ENCODE measurements at places on chromosomes 6 and 20.
A peak's percentile ranks its signal among the peaks of the same experiment; 100 is the strongest.

- DNase-seq = no peak
These were observed 52.9 kb upstream of the MLN start for GRCh38 chr6:33856655-33857054.

- DNase-seq = peak; percentile 88
These were observed at the start of gene PPIL1 for GRCh38 chr6:36874443-36875249. Gene PPIL1, minus strand, starts transcription at chr6:36874803. Its CDS starts 31 bp downstream, at chr6:36874772.

DNA sequence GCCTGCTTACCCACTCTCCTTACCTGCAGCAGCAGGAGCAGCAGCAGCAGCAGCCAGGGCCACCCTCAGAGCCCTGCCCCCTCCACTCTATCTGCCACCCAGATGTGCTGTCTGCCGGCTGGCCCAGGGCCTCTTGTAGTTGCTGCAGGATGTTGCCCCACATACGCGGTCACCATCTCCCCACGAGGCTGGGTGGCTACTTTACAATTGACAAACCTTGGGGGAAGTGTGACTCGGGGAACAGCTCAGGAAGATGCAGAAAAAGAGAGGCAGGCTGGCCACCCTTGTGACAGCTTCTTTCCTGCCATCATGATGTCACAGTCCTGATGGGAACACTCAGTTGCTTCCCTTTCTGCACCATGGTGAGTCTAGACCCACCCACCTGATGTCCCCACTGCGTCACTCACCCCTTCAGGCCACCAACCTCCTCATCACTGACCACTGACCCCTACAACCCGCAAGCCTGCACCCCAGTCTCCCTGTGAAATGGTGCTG is 14.5 kb downstream of the TREM1 start:
- DNase-seq = no peak

- DNase-seq = peak; percentile 3
These were observed 141.3 kb upstream of the CARMIL1 start for GRCh38 chr6:25137916-25138232.

GRCh38 chr6:142613981-142614380 is 312.2 kb downstream of the ADGRG6 start:
- DNase-seq = no peak

GRCh38 chr20:56793916-56794315 is 164.8 kb downstream of the TFAP2C start:
- DNase-seq = no peak

DNA sequence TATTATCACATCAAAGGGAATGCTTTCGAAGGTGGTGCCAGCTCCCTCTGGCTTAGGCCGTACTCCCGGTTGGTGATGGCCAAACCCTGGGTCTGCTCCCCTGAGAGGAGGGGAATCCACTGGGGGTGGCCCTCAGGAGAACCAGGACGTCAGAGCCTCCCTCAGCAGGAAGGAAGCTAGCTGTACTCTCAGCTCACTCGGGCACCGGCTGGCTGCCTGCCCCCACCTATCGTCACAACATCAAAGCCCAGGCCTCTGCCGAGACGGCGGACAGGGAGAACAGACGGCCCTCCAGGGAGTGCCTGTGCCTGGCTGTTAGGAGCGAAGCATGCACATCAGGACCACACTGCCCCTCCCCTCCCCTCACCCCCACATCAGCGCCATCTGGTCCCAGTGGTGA is 9.2 kb upstream of the PGC start:
- no peak for DNase-seq

- no peak for DNase-seq
These were observed 60.7 kb upstream of the SYNCRIP start for GRCh38 chr6:85703406-85703805.

DNA sequence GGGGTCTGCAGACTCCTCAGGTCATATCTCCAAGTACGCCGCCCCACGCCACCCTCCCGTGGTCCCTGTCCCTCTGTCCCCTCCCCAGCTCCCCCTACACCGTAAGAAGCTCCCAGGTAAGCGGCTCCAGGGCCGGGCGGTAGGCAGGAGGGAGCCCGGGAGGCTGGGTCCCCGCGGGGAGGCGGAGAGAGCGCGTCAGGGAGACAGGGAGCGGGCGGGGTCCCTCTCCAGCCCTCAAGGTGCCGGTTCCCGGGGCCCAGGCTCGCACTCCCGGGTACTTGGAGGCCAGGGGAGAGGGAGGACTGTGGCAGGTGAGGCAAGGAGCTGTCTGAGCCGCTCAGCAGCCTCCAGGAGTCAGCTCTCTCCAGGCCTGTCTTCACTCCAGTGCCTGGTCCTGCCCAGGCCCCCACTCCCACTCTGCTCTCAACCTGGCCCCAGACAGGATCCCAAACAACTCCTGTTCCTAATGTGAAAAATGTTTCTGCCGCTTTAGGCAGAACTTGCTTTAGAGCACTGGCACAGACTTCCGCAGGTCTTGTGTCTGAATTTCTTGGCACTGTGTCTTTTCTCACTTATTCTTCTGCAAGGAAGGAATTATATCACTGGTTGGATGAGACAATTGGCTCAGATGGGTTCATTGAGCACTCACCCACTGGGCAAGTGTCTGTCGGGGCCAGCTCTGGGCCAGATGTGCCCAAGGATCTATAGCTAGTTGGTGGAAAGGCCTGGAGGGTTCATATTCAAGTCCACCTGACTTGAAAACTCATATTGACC is 36.6 kb downstream of the HLA-G start:
- DNase-seq = no peak

DNA sequence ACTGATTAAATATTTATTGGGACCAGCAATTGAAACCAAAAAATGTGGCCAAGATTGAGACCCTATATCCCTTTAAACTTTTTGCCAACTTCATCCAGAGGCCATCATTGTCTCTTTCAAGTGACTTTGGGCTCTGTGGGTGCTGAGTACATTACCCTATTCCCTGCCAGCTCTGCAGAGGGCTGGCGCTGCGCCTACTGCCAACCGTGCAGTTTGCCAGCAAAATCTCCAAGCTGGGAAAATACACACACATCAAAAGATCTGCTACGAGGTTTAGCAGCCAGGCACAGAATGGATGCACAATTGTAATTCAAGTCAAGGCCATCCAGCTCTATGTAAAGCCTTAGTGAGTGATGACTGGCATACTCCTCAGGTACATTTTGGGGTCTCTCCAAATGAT is 125.0 kb downstream of the CBLN4 start:
- DNase-seq = no peak

GRCh38 chr20:12928358-12928754 is 80.4 kb upstream of the SPTLC3 start:
- no peak for DNase-seq

DNA sequence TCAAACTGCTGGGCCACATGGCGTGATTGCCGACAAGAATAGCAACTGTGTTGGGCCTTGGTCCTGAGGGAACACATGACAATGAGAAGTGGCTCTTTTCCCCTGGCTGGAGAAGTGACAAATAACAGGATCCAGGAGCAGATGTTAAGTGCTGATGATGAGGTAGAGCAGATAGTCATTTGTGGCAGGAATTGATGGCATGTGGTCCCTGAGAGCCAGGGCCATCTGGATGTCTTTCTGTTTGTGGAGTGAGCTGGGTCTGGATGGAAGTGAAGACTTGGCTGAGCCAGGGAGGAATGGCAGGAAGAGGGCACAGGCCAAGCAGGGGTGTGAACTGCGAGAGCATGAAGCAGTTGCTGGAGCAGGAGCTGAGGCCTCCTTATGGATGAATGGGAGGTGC is 67.8 kb downstream of the SCAND1 start:
- no peak for DNase-seq

DNA sequence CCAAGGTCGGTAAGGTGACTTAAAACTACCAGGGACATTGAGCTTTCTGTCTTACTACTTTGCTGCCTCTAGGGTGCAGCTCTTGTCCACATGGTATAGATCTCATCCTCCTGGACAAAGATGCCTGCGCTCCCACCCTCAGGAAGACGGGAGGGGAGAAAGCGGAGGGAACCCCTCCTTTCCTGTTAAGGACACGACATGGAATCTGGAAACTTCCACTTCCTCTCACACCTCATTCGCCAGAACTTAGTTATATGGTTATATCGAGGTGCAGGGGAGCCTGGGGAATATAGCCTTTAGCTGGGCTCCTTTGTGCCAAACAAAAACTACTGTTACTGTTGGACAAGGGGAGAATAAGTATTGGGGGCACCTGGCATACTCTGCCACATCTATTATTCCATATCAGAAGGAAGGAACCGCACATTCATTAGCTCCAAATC is 224.3 kb upstream of the TSHZ2 start:
- no peak for DNase-seq

DNA sequence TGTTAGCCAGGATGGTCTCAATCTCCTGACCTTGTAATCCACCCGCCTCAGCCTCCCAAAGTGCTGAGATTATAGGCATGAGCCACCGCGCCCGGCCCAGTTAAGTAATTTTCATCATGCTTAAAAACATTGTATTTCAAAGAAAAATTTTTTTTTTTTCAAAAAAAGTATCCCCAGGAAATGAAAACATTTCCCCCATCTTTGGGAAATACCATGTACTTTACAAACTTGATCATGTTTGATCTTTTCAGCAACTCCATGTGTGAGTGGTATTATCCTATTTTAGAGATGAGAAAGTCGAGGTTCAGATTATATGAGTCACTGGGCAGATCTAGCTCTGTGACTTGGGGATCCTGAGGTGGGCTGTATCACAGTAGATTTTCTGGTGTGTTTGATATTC is 11.8 kb downstream of the CHMP4B start:
- DNase-seq = no peak

DNA sequence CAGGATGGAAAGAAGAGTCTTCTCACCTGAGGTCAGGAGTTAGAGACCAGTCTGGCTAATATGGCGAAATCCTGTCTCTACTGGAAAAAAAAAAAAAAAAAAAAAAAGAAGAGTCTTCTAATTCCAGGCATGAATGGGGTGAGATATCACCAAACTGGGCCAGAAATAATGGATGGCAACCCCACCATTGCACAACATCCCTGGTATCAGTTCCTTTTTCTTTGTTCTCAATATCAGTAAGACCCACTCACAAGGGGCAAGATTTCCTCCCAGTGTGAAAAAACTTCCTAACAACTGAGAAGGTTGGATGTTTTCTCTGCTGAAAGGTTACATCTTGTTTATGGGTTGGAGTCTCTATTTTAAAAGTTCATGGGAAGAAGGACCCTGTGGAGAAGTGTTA is 23.6 kb upstream of the NR2E1 start:
- no peak for DNase-seq

- DNase-seq = no peak
These were observed 26.9 kb downstream of the POPDC3 start for GRCh38 chr6:105152880-105153279.

- no peak for DNase-seq
These were observed 57.2 kb upstream of the IRAK1BP1 start for GRCh38 chr6:78810146-78810545.

GRCh38 chr20:44745598-44746366 is at the start of gene KCNK15:
Gene KCNK15, plus strand, starts transcription at chr20:44745865. Its CDS starts 46 bp downstream, at chr20:44745911.
- no peak for DNase-seq

GRCh38 chr6:45959534-45960145 is 56.0 kb downstream of the CLIC5 start:
- no peak for DNase-seq

DNA sequence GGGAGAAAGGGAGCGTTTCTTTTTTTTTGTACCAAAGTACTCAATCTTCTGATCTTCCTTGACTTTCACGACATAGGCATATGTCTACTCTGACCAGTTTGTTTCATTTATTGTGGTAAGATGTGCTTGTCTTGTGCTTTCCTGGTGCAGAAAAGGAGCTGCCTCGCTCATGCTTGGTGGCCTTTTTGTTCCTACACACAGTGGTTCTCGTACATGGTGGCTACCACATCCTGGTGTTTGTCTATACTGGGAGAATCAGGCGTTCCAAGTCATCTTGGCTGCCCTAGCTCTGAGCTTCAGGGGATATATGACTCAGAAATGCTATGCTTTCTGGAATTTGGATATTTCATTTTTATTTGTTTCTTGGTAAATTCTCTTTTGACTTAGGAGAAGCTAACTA is 31.8 kb downstream of the MYB start:
- no peak for DNase-seq

GRCh38 chr20:36018208-36018988 is 50.0 kb downstream of the CNBD2 start:
- DNase-seq = no peak

DNA sequence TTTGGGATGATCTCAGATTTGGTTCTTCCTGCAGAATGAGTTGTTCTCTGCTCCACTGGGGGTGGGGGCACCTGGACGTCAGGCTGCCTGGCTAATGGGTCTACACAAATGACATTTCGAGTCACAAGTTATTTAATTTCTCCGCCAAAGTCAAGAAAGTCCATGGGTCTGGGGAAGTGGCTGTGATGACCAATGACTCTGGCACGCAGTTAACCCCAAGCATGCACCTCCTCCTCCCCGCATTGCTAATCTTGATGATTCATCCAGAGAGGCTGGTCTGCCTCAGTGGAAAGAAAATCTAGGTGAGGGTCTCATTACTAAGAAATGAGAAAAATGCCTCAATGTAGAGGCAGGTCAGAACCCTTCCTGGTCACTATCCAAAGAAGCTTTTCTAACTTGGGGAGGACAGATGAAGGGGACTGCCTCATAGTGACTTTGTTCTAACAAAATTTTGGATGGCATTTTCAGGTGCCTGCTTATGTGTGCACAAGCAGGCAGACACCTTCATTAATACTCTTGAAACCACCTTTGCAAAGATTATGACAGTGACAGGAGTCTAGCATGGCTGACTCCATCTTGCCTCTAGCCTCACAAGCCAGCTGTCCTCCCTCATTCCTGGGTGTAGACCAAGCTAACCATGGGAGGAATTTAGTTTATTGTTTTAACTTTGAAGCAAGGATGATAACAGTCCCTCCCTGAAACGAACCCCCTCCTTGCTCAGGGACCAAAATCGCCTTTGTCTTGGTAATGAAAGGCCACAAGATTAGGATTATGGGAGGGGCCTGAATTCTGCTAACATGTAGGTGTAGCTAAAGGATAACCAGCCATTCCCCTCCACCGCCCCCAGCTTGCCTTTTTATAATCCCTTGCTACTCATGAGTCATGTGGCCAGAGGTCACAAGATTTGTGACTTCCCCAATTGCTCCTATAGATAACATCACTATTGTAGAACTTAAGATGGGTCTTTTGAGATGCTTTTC is 98.6 kb upstream of the MRPS10 start:
- no peak for DNase-seq

DNA sequence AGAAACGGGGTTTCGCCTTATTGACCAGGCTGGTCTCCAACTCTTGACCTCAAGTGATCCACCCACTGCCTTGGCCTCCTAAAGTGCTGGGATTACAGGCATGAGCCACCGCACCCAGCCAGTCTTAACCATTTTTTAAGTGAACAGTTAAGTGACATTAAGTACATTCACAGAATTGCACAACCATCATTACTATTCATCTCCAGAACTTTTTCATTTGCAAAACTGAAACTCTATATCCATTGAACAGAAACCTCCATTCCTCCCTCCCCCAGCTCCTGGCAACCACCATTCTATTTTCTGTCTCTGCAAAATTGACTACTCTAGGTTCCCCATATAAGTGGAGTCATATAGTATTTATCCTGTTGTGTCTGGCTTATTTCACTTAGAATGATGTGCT is 59.7 kb downstream of the PLCB4 start:
- DNase-seq = no peak
